Stimulated activated CD8-positive, alpha-beta memory T cell treated with anti-CD3 and anti-CD28 coated beads, Interleukin-15, amount 100 ng/mL, for 1 hour (primary cell): ENCODE measurements at places on chromosomes 3 and 15.

DNA sequence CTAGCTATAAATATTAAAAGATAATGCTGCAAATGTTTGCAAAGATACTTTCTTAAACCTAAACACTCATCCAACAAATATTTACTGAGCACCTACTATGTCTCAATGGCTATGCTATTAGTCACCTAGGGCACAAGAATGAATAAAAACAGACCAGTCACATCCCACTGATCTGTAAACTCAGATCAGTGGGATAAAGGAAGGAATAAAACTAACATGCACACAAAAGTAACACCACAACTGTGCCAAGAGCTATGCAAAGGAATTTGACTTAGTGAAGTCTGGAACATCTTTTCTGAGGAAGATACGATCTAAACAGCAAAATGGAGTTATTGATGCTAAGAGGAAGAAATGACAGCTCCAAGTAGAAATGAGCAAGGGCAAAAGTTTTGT lies 56.6 kb downstream of the CBLB start:
- no peak for DNase-seq

DNA sequence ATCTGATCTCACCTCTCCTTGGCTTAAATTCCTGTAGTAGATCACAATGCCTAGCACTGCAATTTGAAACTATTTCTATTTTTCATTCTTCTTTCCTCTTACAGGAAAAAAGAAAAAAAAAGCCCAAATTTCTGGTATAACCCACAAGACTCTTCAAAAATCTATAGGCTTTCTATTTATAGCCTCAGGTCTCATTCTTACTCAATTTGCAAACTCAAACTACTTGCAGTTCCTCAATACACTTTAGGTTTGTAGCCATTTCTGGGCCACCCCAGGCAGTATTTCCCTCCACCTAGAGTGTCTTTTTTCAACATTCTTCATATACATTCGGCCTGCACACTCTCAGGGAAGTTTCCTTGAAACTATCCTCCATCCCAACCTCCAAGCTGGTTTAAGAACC lies 169.0 kb downstream of the TBC1D5 start:
- no peak for DNase-seq

DNA sequence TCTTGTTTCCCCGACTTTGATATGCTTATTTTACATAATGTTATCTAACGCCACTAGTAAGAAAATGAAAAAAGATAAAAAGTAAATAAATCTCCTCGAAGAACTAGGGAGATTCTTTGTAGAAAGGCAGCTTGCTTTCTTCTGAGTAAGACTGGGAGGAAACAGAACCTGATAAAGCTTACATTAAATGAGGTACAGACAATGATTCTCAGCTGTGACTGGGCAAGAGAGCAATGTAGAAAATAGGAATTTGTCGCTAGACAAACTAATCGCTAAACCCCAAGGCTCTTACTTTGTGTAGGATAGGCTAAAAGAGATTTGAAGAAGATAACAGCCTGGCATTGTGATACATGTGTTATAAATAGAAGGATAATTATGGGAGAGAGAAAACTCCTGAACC lies 919.0 kb upstream of the ALCAM start:
- DNase-seq: no peak

DNA sequence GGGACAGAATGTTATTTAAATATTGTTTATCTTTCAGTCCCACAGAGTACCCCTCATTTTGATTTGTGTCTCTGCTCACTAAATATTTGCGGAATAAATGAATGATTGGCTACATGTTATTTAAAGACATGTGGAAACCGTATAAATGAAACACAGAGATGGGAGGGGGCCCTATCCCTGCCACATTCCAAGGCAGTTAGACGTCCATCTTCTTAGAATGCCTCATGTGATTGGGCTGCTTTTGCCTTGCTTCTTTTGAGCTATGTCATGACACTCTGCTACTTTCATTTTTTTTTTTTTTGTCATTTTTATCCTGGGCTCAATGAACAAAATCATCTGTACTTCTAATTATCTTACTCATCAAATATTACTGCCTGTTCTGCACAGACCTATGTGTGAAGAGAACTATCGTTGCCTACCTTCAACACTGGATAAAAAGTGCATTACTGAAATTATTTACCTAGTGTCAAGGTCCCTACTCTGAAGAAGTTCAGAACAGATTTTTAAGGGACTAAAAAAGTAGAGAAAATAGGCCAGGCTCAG lies 83.9 kb upstream of the FAM98B start:
- DNase-seq: no peak

DNA sequence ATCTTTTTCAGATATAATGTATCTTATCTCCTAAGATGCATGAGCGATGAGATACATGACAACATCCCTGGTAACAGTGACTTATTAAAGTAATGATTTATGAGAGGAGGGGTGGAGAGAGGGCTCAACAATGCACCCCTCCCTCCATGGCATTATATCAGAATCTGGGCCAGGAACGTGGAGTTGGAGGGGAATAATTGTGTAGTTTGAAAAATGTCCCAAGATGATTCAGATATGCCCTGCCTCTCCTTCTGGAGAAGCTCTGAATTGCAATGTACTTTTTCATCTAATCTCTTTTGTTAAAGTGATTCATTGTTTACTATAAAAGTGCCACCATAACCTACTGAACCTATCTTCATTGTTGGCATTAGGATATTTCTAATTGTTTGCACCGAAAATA lies 86.5 kb downstream of the FRMD4B start:
- no peak for DNase-seq

DNA sequence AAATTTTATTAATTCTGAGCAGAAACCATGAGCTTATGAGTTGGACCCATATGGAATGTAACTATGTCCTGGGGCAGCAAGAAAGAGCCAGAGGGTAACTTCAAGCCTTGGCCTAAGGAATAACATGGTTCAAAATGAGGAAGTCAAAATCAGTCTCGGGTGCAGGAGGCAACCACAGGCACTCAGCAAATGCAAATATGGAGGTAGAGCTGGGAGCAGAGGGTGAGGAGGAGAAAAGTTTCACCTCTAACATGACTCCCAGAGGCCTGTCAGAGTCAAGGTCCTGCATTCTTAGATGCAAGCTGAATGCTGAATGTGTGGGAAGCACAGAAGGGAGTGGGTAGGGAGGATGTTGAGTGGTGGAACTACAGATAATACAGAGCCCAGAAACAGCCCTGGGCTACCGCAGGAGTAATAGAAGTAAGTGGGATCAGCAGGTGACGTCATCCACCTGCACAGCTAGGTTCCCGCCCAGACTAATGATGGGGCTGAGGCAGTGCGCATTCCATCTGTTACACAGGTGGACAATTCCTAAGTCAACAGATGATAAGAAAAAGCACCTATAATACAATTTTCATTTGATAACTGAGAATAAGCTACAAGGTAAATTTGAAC lies 279.8 kb upstream of the ARRDC4 start:
- DNase-seq: no peak

DNA sequence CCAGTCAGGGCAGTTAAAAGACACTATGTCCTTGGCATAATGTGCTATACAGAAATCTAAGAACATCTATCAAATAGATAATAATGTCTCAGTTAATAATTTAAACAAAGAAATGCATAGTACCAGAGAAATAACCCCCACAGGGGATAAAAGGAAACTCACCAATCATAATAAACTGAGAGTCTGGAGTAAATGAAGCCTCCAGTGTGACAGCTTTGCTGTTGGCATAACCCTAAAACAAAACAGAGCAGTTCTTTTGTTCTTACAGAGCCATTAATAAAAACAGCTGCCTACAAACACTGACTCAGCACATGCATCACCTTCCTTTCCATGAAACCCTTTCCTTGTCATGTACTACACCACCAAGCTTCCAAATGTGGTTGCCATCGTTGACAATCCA lies 13.5 kb downstream of the PPM1M start:
- no peak for DNase-seq

GRCh38 chr3:354432-354831 lies 157.9 kb downstream of the CHL1 start:
- no peak for DNase-seq

- no peak for DNase-seq
Observed at GRCh38 chr3:141065841-141066805, 15.0 kb downstream of the SPSB4 start.
